ENCODE measurements at places on chromosomes 12 and 14.

DNA sequence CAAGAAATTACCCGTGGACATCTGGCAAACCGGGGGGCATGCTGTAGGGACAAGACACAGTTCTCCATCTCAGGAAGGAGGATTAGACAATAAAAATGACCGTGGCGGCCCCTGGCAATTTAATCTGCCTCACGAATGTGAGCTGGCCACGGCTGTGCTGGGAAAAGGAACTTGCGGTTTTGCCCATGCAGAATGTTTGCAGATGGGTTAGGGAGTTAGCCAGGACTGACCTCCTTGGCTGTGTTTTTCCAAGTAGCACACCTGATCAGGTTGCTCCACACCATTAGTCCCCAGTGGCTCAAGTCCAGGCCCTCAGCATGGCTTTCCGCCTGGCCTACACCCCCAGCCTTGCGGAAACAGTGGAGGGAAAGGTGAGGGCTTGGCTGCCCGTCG, 20.8 kb downstream of the TPCN1 start:
- DNase-seq, result peak; percentile 41

GRCh38 chr14:36773136-36773540, 111.5 kb downstream of the PAX9 start:
- DNase-seq, result no peak

- DNase-seq, result peak; percentile 60
Measured at GRCh38 chr12:121124402-121125109, 8.1 kb upstream of the P2RX7 start.

GRCh38 chr14:92427096-92427495, 86.5 kb upstream of the RIN3 start:
- no peak for DNase-seq

- DNase-seq, result no peak
Measured at GRCh38 chr14:98890556-98891340, 381.2 kb downstream of the BCL11B start.

- no peak for DNase-seq
Measured at GRCh38 chr14:58705066-58705465, 67.3 kb downstream of the DACT1 start.
